Lung (tissue), 17 donors: ENCODE measurements at places on chromosomes 5 and 9. TPM values are rescaled to one million over a fixed set of nuclear protein-coding genes. Genes with fewer than 3 reads are reported as not detected.

GABRA6 gene
- not detected for polyA plus RNA-seq

NXNL2 gene
- 0.65 TPM for polyA plus RNA-seq

QRFP gene
- polyA plus RNA-seq, result 0.16 TPM

IFNA16 gene
- polyA plus RNA-seq, result not detected

SRA1 gene
- polyA plus RNA-seq, result 37.7 TPM

SPATA31A3 gene
- polyA plus RNA-seq, result not detected

B4GALT7 gene
- polyA plus RNA-seq, result 31.8 TPM

FOXD4L5 gene
- 0.01 TPM for polyA plus RNA-seq

CCL27 gene
- polyA plus RNA-seq, result 0.05 TPM

PPP2R2B gene
- 0.16 TPM for polyA plus RNA-seq

SUSD3 gene
- polyA plus RNA-seq, result 2.0 TPM

GABRG2 gene
- not detected for polyA plus RNA-seq

GPR150 gene
- 0.26 TPM for polyA plus RNA-seq

SPINK5 gene
- 4.4 TPM for polyA plus RNA-seq

FAF2 gene
- 12.5 TPM for polyA plus RNA-seq

OTULINL gene
- 24.2 TPM for polyA plus RNA-seq

DDX4 gene
- not detected for polyA plus RNA-seq

GRIA1 gene
- polyA plus RNA-seq, result 1.1 TPM

EQTN gene
- polyA plus RNA-seq, result not detected

PLGRKT gene
- 28.4 TPM for polyA plus RNA-seq

KIAA0825 gene
- polyA plus RNA-seq, result 1.1 TPM

HMCN2 gene
- 2.6 TPM for polyA plus RNA-seq

NME5 gene
- 9.6 TPM for polyA plus RNA-seq

BASP1 gene
- polyA plus RNA-seq, result 12.7 TPM

STX17 gene
- 4.7 TPM for polyA plus RNA-seq

FAM170A gene
- 0.08 TPM for polyA plus RNA-seq

SETD9 gene
- polyA plus RNA-seq, result 7.5 TPM

RORB gene
- 1.1 TPM for polyA plus RNA-seq

DUSP1 gene
- 138 TPM for polyA plus RNA-seq

SOHLH1 gene
- polyA plus RNA-seq, result not detected

NOXA1 gene
- polyA plus RNA-seq, result 11.7 TPM

PCDHGB1 gene
- polyA plus RNA-seq, result 0.17 TPM

SLC25A2 gene
- 0.22 TPM for polyA plus RNA-seq

CD274 gene
- 4.1 TPM for polyA plus RNA-seq

MCTP1 gene
- polyA plus RNA-seq, result 21.7 TPM

ANKRD18A gene
- 0.35 TPM for polyA plus RNA-seq

MGAT4B gene
- 91.7 TPM for polyA plus RNA-seq

ZNF300 gene
- 3.4 TPM for polyA plus RNA-seq

SOX30 gene
- polyA plus RNA-seq, result 0.07 TPM

ABCA1 gene
- 14.4 TPM for polyA plus RNA-seq

ACOT12 gene
- not detected for polyA plus RNA-seq

SLC25A46 gene
- polyA plus RNA-seq, result 14.6 TPM

VPS13A gene
- polyA plus RNA-seq, result 20.1 TPM

STC2 gene
- polyA plus RNA-seq, result 3.1 TPM

PURA gene
- polyA plus RNA-seq, result 4.5 TPM

IL7R gene
- 120 TPM for polyA plus RNA-seq

SPATA31C1 gene
- not detected for polyA plus RNA-seq

CDH9 gene
- polyA plus RNA-seq, result not detected

CRHBP gene
- 0.30 TPM for polyA plus RNA-seq

ZNF658 gene
- polyA plus RNA-seq, result 1.4 TPM

MEIKIN gene
- 0.08 TPM for polyA plus RNA-seq

RASGEF1C gene
- polyA plus RNA-seq, result not detected
